Renal pelvis (tissue), 12 donors: ENCODE measurements at places on chromosomes 12 and 14. TPM values are rescaled to one million over a fixed set of nuclear protein-coding genes. Genes with fewer than 3 reads are reported as not detected.

Gene KIF26A
- 12.6 TPM for polyA plus RNA-seq

Gene FICD
- polyA plus RNA-seq: 5.0 TPM

Gene KICS2
- polyA plus RNA-seq: 6.3 TPM

Gene JAG2
- polyA plus RNA-seq: 11.4 TPM

Gene LRP1-AS
- polyA plus RNA-seq: not detected

Gene CCDC197
- polyA plus RNA-seq: not detected

Gene GZMH
- polyA plus RNA-seq: not detected

Gene PRB2
- 0.64 TPM for polyA plus RNA-seq

Gene WNT5B
- 8.1 TPM for polyA plus RNA-seq

Gene LRRC10
- polyA plus RNA-seq: 0.09 TPM

Gene ZNF891
- 3.1 TPM for polyA plus RNA-seq

DNA sequence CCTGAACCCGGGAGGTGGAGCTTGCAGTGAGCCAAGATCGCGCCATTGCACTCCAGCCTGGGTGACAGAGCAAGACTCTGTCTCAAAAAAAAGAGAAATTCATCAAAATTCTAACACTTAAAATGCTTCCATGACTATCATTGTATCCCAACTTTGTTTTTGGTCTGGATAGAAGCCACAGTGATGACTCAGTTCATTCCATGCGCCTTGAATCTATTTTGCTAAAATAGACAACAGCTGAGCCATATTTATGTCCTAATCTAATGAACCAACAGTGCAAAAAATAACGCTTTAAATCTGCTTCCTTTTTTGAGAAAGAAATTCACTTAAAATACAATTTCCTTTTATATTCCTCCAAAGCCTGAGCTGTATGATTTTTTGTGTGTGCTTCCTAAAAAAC lies 23.2 kb upstream of the BICD1 start:
- no peak for DNase-seq

DNA sequence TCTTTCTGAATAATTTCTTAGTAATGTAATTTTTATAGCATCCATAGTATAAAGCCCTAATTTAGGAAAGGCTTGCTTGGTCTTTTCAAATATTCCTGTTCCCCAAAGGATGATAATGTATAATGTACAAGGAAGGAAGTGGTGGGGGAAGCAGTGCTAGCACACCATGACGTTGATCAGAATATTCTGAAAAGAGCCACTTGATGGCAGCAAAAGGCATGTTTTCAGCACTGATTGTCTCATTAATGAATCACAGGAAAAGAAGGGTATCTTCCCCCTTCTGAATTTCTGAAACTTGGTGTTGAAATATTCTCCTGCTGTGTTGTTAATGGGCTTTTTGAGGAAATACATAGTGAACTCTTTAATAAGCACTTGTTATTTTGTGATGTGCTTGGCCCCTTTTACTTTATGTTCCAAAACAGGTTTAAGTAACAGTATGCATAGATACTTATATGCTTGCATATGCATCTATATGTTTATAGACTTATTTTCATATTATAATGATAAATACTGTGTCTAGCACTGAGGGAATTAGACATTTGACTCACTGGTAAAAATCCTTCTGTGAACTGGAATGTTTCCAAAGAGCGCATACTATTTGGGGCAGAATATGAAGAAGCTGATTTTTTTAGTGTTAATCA lies 122.0 kb downstream of the TMEM117 start:
- peak; percentile 42 for DNase-seq

DNA sequence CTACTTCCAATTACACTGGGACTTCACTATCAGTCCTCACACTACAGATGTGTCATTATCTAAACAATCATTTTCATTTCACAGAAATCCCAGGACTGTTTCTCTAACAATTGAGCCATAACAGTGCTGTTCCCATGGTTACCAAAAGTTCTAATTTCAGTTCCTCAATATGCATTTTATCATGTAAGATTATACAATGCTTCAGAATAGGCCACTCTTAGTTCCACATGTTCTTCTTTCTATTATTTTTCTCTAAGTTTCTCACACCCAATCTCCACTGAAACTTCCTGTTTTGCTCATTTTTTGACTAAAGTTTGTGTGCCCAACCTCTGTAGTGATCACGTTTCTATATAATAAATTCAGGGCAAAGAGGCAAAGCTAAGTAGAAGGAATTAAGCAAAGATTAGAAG lies 185.8 kb downstream of the DUSP6 start:
- peak; percentile 5 for DNase-seq

GRCh38 chr14:96042248-96042930 lies 3.2 kb downstream of the C14orf132 start:
- DNase-seq: no peak

DNA sequence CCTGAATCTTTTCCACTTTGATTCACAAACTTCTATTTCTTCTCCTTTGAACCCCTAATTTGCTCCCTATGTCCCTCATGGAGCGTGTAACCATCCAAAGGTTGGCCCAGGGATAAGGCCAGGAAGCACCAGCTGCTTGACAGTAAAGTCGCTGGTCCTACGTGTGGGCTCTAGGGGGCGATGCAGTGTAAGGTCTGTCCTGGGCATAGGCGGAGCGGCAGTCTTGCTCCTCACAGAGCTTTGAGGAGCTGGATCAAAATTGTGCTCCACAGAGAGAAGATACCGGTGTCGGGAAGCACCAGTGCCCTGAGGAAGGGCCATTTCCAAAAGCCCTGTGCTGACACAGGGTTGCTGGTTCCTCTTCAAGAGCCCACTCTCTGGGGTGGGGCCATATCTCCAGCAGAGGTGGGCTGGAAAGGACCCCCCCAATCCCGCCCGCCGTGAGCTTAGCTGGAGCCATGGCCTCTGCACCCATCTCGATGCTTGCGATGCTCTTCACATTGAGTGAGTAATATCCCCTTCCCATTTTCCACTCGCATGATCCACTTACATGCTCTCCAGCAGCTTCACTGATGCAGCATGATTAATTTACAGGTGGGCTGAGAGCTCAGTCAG lies 49.9 kb upstream of the OR4E1 start:
- DNase-seq: no peak

GRCh38 chr14:44576356-44576755 lies 69.3 kb upstream of the FSCB start:
- no peak for DNase-seq

- no peak for DNase-seq
Measured at GRCh38 chr14:22218728-22219127, 370.3 kb downstream of the DAD1 start.

- no peak for DNase-seq
Measured at GRCh38 chr14:45051180-45051579, 32.7 kb upstream of the PRPF39 start.

- DNase-seq: no peak
Measured at GRCh38 chr14:76428611-76429010, 52.7 kb downstream of the ESRRB start.

- no peak for DNase-seq
Measured at GRCh38 chr12:32854097-32854496, 42.5 kb downstream of the PKP2 start.

DNA sequence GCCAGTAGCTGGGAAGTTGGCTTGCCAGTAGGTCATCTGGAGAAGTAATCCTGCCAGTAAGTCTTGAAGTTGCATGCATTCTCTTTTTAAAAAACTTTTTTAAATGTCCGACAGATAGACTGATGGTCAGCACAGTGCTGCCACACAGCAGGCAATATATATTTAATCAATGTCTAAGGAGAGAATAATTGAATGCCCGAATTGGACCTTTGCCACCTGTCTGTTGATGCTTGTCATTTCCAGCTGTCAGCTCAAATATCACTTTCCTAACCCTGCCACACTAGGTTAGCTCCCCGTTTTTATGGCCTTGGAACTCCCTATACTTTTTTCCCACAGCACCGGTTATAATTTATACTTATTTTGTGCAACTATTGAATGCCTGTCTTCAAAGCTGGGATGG lies 2.1 kb upstream of the SLC15A4 start:
- DNase-seq: no peak

GRCh38 chr12:65277994-65278575 lies 398 bp upstream of the MSRB3 start:
- peak; percentile 9 for DNase-seq

- no peak for DNase-seq
Measured at GRCh38 chr12:49537752-49538509, 899 bp upstream of the KCNH3 start.

- DNase-seq: no peak
Measured at GRCh38 chr14:84024231-84024820, 1505.6 kb upstream of the FLRT2 start.

DNA sequence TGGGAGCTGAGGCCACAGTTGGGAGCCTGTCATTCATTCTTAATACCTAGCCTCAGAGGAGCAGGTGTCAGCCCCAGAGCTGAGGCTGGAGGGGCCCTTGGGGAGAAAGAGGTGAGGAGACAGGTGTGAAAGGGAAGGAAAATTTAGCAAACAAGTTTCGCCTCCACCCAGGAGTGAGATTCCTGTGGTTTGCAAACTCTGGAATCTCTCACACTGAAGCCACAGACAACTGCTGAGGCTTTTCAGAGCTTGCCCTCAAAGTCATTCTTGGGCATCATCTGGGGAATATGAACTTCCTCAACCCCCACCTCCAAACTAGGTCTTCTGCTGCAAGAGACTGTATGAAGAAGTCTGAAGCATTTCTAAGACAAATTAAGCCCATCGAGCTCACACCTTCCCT lies 589.5 kb upstream of the TBX3 start:
- no peak for DNase-seq

GRCh38 chr12:132638541-132639408 lies 20.2 kb downstream of the P2RX2 start:
- peak; percentile 48 for DNase-seq

- no peak for DNase-seq
Measured at GRCh38 chr14:58667900-58668299, 30.1 kb downstream of the DACT1 start.

- DNase-seq: peak; percentile 69
Measured at GRCh38 chr12:120402217-120402616, 33.3 kb upstream of the MSI1 start.

DNA sequence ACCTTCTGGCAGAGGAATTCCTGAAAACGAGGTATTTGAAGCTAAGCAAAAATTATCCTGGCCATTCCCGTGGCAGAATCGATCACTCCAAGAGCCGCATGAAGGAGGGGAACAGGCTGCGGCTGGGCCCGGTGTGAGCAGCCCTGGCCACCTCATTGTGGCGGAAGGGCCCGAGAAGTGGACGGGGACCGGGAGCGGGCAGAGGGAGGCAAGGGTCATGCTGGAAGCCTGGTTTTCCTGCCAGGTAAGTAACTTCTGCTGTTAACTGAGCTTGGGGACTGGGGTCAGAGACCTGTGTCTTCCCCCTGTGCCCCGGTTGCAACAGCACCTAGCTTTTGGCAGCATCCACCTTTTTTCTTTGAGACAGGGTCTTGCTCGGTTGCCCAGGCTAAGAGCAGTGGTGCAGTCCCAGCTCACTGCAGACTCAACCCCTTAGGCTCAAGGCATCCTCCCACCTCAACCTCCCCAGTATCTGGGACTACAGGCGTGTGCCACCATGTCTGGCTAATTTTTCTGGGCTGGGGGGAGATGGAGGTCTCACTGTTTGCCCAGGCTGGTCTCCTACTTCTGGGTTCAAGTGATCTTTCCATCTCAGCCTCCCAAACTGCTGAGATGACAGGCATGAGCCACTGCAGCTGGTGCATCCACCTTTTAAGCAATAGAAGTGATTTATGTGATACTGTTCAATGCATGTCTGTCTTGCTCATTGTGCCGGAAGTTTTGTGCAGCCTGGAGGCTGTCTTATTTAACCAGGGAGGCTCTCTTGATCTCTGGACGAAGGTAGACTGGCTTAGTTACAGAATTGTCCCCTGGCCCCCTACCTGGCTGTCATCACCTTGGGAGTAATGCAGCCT lies 174.0 kb upstream of the MYL2 start:
- DNase-seq: no peak

DNA sequence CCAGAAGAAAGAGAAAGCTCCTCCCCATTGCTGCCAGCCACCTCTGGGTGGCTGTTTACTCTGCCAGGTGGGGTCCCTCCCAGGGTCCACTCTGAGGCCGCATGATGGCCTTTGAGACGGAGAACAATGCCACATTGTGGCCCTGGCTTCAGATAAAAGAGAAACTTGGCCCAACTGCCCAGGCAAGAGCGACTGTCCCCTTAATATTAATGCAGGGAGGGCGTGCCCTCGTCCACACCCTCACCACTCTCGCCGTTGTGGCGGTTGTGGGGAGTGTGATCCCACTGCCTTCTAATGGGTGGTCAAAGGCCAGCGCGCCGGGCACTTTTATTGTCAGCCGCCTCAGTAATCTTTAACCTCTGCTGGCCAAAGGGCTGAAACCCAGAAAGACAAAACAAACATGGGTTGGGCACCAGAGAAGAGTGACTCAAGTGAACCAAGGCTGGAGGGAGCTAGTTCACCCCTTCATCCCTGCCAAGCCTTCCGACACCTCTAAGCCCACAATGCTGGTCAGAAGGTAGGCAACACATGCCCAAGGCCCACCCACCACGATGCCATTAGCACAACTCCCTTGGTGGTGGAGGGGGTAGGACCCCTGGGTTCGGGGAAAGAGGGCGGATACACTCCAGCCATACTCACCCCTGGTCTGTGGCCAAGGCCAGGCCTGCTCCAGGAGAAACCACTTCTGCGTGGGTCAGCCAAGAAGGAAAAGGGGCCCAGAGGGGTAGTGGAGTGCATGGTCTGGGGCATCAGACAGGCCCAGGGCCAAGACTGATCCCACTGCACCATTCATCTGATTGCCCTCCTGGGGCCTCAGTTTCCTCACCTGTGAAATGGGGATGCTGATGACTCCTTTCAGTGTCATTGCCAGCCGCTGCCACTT lies 44.5 kb upstream of the BCL11B start:
- DNase-seq: no peak

DNA sequence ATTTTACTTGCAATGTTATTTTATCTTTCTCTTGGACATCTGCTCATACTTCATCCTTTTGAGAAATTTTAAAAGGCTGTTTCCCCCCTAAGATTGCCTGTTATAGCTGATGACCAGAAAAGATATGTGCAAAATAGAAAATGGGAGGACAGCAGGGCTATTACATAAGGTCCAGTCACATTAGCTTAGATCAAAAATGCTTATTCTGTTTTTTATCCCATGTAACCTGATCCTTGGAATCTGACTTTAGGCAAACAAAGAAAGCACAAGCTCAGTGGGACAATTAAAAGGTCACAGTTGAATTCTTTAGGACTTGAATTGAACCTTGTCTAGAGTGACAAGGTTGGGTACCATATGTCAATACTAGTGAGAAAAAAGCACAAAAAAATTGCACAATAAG lies 65.1 kb upstream of the TRHDE start:
- DNase-seq: peak; percentile 21

DNA sequence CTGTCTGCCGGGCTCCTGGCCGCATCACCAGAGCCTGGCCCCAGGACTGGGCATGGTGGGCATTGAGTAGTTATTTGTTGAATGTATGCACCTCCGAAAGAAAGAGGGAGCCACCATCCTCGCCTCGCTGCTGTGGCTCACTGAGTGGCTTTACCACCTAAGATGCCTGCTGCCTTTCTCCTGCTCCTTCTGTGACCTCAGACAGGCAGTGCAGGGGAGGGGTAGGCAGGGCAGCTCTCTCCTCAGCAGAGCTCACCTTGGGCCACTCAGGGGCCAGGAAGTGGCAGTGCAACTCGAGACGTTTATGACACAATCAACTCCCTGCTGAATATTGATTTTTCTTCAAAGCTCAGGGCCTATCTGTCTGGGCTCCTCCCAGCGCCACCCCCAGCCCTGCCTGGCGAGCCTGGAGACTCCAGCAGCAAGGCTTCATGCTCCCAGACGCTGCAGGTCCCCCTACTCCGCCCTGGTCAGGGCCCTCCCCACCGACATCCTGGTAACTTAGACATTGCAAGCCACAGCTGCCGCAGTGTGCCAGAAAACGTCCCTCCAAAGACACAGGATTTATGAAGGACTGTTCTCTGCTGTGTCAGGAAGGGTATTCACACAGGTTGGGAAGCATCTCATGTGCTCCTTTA lies 84.3 kb upstream of the DIO3 start:
- DNase-seq: peak; percentile 43
